ENCODE measurements at places on chromosomes 5 and 9. TPM values are rescaled to one million over a fixed set of nuclear protein-coding genes. Genes with fewer than 3 reads are reported as not detected.

GRCh38 chr9:125462861-125463291 lies 201.2 kb downstream of the GAPVD1 start:
- no peak for DNase-seq

PCDHGB6 gene
- total RNA-seq = 8.1 TPM

VCAN gene
- total RNA-seq = 404 TPM

DNA sequence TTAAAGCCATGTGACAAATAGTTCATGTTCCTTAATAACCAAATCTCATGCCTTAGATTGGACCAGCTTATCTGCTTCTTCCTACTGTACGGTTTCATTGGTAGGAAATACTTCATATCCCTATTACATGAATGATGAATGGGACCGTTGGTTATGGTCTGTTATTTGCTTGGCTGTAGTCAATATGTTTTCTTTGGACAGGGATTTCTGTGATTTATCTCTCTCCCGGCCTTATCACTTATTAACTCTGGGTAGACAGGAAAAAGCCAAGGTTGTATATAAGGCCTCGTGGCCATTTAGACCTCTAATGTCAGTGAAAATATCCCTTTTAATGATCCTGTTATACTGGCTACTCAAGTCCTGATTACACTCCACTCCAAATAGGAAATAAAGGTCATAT lies 330.6 kb downstream of the EBF1 start:
- DNase-seq = no peak
